ENCODE measurements at places on chromosomes 6 and 20.

DNA sequence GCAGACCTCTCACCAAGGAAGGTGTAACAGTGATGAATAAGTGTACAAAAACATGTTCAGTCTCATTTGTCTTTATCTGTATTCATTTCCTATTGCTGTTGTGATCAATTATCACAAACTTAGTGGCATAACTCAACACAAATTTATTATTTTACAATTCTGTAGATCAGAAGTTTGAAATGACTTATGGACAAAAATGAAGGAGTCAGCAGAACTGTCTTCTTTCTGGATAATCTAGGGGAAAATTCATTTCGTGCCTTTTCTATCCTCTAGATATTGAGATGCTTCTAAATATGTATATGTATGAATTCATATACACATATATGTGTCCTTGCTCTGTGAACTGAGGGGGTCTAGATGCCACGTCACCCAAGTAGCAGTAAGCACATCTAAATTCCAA is 663.1 kb upstream of the MARCKS start:
- no peak for DNase-seq

DNA sequence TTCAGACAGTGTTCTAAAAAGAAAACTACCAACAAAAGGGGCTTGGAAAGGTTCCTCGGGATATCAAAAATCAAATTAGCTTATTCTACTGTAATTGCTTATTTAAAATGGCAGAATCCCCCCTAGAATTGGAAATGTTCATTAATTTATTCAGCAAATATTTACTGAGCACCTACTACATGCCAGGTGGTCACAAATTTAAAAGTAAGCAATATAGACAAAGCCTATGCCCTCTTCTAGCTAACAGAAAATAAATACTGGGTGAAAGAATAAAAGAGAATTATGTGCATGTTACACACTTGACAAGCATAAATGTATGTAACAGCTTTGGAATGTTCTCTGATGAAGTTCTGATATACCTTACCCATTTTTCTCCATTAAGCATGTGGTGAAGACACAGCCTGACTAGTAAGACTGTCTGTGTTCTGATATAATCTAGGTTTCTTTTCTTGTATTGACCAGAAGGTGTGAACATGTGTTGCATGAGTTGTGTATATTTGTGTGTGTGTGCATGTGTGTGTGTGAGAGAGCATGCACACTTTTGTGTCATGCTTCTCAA is 606.7 kb upstream of the CITED2 start:
- DNase-seq = no peak

- no peak for DNase-seq
These were observed 35.1 kb upstream of the AAR2 start for GRCh38 chr20:36201198-36201597.

- DNase-seq = no peak
These were observed 329.8 kb downstream of the KIF16B start for GRCh38 chr20:16243470-16243869.

DNA sequence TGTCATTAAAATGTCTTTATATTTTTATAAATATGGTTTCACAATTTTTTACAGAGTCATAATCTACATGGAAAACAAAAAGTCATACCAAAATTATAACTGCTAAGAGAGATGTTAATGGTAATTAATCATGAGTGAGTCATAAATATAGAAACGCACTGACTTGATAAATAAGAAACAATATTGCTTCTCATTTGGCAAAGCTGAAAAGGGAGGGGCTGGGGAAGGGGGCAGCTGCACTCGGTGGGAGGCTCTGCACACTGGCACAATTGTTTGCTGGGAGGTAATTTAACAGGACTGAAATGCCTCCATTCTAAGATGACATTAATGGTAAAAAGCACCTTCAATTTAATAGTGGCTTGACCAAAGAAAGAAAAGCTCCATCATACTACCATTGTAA is 133.3 kb upstream of the AGPAT4 start:
- DNase-seq = no peak

GRCh38 chr6:156779206-156780094 is 2.3 kb downstream of the ARID1B start:
- peak; percentile 72 for DNase-seq

GRCh38 chr6:100304575-100304974 is 160.1 kb downstream of the SIM1 start:
- DNase-seq = no peak

DNA sequence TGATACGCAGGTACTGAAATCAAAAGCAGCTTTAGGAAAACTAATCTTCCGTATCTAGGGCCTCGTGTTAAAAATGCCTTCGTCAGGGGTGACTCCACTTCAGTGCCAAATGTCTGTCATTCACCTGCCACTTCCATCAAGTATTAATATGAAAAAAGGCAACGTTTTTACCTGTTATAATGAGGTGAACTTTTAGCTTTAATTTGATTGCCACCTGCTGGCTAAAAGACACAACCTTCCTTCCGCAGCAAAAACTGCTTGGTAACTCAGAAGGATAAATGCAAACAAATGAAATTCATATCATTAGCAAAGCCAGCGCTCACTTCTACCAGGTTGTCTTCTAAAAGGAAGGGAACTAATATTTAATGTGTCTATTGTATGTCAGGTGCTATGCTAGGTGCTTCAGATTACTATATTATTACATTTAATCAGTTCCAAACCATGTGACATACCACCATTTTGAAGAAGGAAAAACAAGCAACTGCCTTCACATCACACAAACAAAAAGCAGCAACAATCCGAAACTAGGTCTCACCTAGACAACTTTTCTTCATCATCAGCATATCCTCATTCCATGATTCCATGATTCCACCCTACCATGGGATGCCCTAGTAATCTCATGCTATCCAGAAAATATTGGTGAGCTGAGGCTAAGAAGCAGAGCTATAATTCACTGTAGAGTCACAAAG is 20.6 kb upstream of the ARHGAP18 start:
- peak; percentile 29 for DNase-seq

GRCh38 chr6:135412761-135413160 is 84.8 kb downstream of the AHI1 start:
- no peak for DNase-seq

- no peak for DNase-seq
These were observed 3.2 kb upstream of the SLC4A11 start for GRCh38 chr20:3242172-3242692.

GRCh38 chr6:39128106-39128505 is 13.1 kb upstream of the SAYSD1 start:
- no peak for DNase-seq

GRCh38 chr6:51827580-51827979 is 259.8 kb downstream of the PKHD1 start:
- no peak for DNase-seq

DNA sequence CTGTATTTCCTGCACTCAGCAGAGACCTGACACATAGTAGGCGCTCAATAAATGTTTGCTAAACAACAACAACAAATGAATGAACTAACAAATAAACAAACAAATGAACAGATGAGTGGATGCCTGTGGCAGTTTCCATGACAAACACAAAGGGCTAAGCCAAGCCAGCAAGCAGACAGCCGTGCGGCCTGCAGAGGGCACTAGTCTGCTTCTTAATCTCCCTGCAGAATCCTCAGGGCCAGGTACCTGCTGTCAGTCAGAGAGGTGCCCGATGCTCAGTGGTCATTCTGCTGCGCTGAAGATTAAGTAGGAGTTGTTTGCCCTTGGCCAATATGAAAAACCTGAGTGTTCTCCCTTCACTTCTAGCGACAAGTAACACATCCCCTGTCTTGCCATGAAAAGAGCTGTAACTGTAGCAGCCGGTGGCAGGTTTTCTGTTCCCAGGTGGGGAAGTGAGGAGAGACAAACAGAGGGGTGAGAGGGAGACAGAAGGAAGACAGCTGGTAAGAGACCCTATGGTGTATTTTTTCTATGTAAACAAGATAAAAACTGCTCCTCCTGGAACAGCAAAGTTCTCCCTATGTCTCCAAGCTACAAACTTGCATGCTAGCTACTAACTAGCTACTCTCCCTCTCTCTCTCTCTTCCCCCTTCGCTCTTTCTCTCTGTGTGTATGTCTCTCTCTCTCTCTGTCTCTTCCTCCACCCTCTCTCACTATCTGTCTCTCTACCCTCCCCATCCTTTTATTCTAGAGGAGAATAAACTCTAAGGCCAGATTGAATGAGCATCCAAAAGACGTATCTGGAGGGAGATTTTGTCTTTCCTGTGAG is at the start of gene MC3R:
TSS of gene MC3R (plus strand) at position 779 of the 829 bp plus-strand sequence. CDS start 112 bp downstream, outside the sequence.
- peak; percentile 16 for DNase-seq

- DNase-seq = no peak
These were observed 165.1 kb downstream of the SASH1 start for GRCh38 chr6:148507774-148508173.
